Stimulated activated CD4-positive, alpha-beta T cell treated with anti-CD3 and anti-CD28 coated beads, Interleukin-1b, Interleukin-23, amount 100 ng/mL, for 24 hours (primary cell): ENCODE measurements at places on chromosomes 13 and 19.

- peak; percentile 72 for DNase-seq
These were observed at the start of gene TNPO2 for GRCh38 chr19:12723641-12724426. Gene TNPO2, minus strand, starts transcription at chr19:12723932. Its CDS starts 2,955 bp downstream, at chr19:12720977.

GRCh38 chr13:62684359-62684758 lies 1268.7 kb upstream of the PCDH20 start:
- no peak for DNase-seq

DNA sequence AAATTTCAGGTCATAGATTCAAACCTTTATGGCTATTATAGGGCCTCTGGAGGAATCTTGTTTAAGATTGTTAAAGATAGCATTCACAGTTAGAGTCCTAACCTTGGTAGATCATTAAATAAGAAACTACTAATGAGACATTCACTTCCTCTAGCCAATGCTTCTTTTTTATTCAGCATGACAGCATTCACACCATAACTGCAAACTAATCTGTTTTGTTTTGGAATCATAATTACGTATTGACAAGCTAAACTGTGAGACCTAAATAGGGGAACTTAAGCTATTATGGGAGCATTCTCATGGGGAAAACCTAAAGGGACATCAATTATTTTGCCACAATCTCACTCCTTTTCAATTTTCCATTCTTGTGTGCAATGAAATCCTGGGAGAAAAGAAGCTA lies 653.8 kb downstream of the PCDH9 start:
- no peak for DNase-seq

DNA sequence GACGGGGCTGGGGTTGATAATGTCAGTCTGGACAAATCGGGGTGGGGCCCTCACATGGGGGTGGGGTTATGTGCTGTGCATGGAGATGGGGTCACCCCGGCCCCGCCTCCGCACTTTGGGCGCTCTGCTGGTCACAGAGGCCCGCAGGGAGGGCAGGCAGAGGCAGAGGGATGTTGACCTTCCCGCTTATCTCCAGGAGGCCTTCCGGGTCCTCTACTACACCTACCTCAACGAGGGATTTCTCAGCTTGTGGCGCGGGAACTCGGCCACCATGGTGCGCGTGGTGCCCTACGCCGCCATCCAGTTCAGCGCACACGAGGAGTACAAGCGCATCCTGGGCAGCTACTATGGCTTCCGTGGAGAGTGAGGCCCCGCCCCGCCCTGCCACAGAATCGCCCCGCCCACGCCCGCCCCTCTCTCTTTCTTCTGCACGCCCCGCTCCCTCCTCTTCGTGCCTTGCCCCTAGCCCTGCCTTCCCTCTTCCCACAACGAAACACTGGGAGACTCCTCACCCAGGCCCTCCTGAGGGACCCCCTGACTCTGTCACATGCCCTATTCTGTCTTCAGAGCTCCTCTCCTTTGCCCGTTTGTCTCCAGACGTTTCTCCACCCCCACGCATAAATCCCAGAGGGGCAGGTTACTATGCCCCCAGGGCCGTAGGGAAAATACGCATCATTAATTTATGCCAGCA lies 32.8 kb downstream of the TMEM161A start:
- DNase-seq = no peak

GRCh38 chr19:18765224-18765623 lies 25.9 kb downstream of the COMP start:
- no peak for DNase-seq

GRCh38 chr13:37173214-37173613 lies 67.8 kb upstream of the CSNK1A1L start:
- no peak for DNase-seq

DNA sequence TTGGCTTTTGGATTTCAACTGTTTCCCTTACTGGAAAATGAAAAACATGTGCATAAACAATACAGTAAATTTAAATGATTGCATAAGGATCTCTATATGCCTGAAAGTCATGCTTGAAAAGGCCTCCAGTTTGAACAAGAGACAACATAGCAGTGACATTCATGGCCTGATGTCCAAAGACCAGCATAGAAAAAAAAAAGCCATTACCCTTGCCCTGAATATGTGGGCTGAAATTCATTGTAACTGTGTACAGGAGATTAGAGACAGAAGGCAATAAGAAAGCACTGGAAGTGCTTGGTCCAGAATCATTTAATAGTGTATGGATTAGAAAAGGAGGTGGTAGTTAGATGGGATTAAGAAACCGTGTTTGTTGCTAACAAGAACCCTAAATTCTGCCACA lies 15.4 kb downstream of the MIR17HG start:
- DNase-seq = no peak

DNA sequence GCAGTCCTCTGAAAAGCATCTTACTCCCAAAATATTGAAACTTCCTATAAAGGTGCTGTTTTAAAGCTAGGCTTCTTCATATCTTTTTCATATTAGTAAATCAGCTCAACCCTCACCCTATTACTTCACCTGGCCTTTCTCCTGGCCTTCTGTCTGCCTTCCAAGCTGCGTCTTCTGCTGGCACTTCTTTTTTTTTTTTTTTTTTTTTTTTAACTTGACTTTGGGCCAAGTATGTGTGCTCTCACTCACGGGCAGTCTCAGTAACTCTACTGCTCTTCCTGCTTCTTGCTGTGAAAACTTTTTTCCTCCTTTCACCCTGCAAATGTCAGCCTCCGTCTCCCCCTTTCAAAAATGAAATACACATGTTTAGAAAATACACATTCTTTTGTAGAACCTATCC lies 41.2 kb upstream of the KCTD4 start:
- DNase-seq = no peak

GRCh38 chr13:40624986-40625385 lies 41.5 kb downstream of the FOXO1 start:
- no peak for DNase-seq

- no peak for DNase-seq
These were observed 26.9 kb downstream of the UFM1 start for GRCh38 chr13:38376546-38376945.

DNA sequence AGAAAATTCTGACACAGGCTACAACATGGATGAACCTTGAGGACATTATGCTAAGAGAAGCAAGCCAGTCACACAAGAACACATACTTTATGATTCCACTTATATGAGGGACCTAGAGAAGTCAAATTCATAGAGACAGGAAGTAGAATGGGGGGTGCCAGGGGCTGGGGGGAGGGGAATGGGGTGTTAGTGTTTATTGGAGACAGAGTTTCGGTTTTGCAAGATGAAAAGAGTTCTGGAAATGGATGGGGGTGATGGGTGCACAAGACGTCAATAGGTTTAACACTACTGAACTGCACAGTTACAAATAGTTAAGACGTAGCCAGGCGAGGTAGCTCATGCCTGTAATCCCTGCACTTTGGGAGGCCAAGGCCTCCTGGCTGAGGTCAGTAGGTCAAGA lies 3.5 kb upstream of the ZNF787 start:
- no peak for DNase-seq

GRCh38 chr13:106373989-106374572 lies 161.4 kb downstream of the EFNB2 start:
- no peak for DNase-seq

- no peak for DNase-seq
These were observed 1759.4 kb downstream of the PCDH9 start for GRCh38 chr13:65470781-65471180.

DNA sequence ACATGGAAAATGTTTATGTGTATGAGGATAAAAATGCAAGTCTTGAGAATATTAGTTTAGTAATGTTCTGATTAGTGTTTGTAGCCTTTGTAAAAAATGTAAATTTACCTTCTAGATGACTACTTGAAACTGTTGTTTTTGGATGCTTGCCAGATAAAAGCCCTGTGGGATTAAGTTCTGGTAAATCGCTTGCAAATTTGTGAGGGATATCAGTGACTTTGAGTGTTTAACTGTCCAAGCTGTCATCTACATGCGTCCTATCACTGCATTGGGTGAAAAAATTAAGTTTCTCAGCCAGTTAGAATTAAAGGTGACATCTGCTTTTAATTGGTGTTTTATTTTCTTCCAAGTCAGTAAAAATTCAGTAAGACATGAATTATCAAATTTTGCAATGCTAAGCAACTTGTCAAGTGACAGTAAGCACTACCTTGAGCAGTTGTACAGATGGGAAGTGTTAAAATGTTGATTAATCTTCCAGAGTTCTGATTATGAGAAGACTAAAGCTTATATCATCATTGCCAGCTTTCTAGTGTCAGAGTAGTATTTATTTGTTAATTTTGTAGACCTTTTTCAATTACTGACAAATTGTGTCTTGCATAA lies 88.0 kb downstream of the PCCA start:
- no peak for DNase-seq

DNA sequence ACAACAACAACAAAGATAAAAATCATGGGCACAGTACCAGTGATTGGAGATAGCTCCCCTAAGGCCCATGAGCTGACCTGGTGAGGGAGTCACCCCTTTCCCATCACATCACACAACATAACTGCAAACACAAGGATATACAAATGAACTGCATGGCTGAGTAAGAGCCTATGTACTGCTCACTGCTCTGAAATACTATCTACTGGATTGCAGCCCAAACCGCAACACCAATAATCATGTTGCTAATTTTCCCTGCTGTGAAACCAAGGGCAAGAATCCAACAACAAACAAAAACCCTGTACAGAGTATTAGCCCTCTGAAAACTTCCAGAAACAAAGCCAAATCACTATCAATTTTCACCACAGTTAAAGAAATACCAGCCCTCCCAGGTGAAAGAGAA lies 1893.2 kb downstream of the PCDH9 start:
- no peak for DNase-seq

- DNase-seq = no peak
These were observed 1436.8 kb upstream of the PCDH9 start for GRCh38 chr13:68666774-68667397.

DNA sequence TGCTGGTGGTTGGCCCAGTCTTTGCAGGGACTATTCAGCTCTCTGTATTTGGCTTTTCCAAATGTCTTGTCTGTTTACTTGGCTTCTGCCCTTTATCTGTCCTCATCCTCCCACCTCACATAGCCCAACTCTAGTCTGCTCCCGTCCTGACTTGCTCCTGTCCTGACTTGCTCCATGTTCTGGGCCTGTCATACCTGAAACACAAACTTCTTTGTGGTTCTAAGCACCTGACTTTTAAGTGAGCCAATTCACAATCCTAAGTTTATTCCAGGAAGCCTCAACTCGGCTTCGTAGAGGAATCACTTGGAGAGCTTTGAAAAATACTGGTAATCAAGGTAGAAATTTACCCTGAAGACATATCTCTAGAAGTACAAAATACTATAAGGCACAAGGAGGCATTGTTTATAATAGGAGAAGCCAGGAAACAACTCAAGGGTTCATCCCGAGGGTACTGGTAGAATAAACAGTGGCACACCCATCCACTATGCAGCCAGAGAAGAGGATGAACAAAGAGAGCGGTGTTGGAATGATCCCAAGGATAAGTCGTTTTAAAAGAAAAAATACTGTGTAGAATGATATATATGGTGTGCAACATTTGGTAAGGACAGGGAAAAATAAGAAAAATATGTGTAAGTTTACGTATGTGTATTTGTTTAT lies 284.5 kb downstream of the FGF14 start:
- DNase-seq = no peak

GRCh38 chr13:103607995-103608394 lies 541.8 kb upstream of the SLC10A2 start:
- DNase-seq = no peak

DNA sequence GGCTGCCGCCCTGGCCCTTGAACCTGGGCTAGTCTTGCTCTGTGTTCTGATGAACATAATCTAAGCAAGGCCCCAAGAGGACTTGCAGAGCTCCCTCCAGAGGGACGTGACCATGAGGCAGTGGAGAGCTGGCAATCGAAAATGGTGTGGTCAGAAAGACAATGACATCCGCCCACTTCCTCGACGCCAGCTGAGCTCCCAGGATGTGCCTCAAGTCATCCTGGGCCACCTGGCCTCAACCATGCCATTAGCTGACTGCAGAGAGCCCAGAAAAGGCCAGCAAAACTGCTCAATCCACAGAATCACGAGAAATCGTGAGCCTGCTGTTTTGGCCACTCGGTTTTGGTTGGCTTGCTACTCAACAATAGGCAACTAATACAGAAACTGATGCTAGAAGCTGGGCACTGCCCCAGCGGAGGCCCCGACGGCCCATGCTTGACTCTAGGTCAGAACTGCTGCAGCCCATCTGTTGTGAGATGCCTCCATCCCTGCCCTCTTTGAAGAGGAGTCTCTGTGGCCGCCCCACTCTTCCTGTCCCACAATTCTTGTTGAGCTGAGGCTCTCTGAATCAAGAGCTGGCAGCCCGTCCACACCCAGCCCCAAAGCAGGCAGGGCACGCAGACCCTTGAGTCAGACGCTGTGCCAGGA lies 53.3 kb downstream of the STK24 start:
- no peak for DNase-seq

- no peak for DNase-seq
These were observed 253.3 kb downstream of the LMO7 start for GRCh38 chr13:75889427-75889826.

GRCh38 chr19:17977021-17977420 lies 10.1 kb downstream of the KCNN1 start:
- no peak for DNase-seq

DNA sequence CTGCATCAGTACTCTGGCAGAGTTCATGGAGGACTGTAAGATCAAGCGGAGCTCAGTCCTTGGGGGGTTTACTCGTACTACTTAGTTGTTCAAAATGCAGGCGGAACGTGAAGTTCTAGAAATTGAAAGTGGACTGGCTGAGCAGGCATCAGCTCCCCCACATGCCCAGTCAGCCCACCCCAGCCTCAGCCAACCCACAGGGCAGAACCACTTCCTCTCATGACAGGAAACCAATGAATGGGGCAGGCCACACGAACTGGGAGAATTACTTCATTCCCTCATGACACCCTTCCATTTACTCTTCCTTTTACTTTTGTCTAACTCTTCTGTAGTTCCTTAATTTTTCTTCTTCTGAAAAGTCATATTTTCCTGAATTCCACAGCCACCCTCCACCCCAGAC lies 71.9 kb downstream of the FLT1 start:
- no peak for DNase-seq

GRCh38 chr13:74761801-74762757 lies 627.9 kb upstream of the KLF12 start:
- DNase-seq = no peak

GRCh38 chr13:98171900-98172589 lies 5.0 kb downstream of the RNF113B start:
- no peak for DNase-seq

GRCh38 chr19:55116859-55117662 lies at the start of gene PPP1R12C:
Gene PPP1R12C, minus strand, starts transcription at chr19:55117637. Its CDS starts 94 bp downstream, at chr19:55117543.
- DNase-seq = no peak

DNA sequence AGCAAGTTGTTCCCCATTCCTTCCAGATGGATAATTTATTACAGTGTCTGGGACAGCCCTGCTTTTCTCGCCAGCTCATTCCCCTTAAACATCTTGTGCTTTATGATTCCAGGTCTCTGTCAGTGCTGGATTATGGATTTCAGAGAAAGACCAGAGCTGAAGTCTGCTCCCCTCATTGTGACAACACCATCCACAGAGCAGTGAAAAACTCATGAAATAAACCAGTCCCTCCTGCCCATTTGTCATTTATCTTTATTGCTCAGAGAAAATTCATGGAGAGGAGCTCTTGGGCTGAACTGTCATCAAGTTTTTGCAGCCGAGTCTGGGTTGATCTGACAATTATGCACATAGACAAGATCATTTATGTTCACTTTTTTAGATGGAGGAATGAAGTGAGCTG lies 92.7 kb upstream of the GPR12 start:
- no peak for DNase-seq
